ENCODE measurements at places on chromosomes 16 and 17.
A peak's percentile ranks its signal among the peaks of the same experiment; 100 is the strongest.

DNA sequence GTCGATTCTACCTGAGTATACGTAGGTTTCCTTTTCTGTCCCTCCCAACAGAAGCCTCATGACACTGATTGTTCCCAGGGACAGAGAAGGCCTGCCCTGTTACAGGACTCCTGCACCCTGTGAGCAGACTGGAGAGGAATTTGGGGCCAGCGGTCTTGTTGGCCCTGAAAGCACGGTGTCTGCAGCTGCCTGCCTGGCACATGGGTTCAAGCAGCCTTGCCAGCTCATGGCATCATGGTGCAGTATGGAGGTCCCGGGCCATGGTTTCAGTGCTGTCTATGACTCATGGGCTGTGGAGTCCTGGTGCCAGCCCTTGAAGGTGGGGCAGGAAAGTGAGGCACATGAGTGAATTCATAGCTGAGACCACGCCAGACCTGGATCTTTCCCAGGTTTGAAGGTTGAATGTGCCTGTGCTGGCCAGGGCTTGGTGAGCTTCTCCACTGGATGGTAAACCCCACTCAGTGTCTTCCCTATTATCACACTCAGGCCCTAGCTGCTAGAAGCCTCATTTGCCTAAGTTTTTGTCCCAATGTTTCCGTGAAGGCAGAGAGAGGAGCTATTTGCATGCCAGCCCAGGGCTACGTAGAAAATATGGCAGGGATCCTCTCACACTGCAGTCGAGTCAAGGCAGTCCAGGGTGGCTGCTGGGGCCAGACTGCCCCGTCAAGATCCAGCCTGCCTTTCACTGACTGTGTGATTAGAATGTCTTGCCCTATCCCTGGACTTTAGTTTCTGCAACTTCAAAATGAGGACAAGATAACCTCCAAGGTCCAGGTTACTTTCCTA, 277.2 kb upstream of the CCL2 start:
- no peak for DNase-seq

- no peak for DNase-seq
These were observed 4.0 kb downstream of the SDF2 start for GRCh38 chr17:28657756-28658155.

GRCh38 chr17:59366773-59367656, 35.6 kb downstream of the YPEL2 start:
- DNase-seq = peak; percentile 83

GRCh38 chr17:794876-795275, 12.7 kb downstream of the MRM3 start:
- peak; percentile 90 for DNase-seq

DNA sequence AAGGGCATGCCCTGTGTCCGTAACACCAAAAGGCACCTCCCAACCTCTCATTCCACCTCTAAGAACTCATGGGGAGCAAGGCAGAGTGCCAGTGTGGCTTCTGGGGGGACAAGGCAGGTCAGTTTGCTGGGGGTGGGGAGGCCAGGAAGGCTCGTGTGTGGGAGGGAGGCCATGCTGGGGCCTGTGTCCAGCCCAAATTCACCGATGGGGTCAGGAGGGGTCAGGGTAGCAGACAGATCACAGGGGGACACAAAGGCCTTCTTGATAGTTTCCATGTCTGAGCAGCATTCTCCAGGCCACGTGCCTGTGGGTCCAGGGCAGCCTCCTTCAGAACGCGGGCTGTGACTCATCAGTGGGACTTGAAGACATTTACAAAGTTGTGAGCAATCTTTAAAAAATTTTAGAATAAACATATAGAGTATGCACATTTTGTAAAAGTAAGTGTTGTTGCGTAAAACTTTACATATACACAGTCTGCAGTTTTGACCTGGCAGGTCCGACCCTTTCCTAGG, 20.9 kb downstream of the SPACA3 start:
- DNase-seq = peak; percentile 92

DNA sequence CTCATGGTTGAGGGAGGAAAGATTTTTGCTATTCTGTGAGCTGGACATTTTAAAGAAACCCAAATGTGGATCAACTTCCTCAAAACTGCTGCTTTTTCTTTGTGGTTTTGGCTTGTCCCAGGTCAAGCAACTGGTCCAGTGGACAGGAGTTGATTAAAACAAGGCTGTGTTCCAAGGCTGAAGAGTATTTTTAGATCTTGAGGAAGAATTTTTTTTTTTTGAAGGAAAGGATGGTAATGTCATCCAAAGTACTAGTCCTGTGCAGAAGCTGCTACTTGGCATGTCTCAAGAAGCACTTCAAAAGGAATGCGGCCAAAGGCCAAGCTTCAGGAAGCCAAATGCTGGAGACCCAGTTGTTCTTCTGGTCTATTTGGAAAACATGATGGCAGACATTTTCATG, 8.0 kb upstream of the MYH2 start:
- no peak for DNase-seq

DNA sequence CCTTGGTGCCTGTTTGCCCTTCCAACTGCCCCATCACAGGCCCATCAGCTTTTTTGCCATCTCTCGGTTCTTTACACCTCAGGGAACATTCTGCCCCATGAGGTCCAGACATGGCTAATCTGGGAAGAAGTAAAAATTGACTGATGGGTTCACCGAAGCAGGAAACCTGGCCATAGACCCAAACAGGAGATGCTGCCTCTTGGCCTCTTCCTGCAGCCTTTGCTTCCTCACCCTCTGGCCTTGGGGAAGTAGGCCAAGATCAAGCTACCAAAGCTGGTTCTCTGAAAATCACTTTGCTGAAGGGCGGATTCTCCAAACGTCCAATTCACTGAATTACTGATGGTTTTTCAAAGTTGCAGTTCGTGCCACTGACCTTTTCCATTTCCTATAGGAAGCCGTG, 56.1 kb downstream of the ARSG start:
- DNase-seq = no peak

DNA sequence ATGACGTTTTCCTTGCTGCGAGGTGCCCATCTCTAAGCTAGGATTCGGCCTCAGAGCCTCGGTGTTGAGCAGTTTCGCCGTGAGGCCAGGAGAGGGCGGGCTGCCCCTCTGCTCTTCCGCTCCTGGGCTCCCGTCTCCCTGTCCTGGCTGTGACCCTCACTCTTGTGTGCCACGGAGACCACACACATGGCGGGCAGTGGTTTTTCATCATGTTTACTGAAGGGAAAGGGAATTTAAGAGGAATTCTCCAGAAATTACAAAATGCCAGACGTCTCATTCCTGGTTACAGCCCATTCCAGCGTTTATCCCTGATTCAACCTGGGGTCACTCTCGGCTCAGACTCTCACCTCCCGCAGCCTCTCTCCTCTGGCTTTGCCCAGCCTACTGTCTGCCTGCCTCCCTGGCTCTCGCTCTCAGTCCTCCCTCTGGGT, 96.8 kb upstream of the ELAC2 start:
- peak; percentile 42 for DNase-seq

GRCh38 chr17:7548585-7549400, at the start of gene TNFSF12:
Gene TNFSF12, plus strand, starts transcription at chr17:7549058. Its CDS starts 96 bp downstream, at chr17:7549154.
- DNase-seq = peak; percentile 67

GRCh38 chr17:16905593-16906191, 66.2 kb downstream of the TNFRSF13B start:
- DNase-seq = no peak

DNA sequence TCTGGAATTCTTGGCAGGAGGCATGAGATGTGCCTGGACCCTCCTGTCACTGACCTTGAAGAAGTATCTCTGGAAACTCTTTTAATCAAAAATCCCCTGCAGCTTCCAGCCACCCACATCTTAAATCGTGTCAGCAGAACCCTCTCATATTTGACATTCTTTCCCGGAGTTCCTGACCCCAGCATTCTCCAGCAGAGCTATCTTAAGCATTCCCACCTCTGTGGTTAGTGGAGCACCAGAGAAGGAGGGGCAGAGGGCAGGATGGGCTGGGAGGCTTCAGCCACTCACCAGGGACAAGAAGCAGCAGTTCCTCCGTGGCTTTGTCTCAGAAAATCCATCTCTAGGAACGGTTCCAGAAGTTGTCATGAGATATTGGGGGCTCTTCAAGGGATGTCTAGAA, 149.9 kb downstream of the RGS9 start:
- peak; percentile 85 for DNase-seq

DNA sequence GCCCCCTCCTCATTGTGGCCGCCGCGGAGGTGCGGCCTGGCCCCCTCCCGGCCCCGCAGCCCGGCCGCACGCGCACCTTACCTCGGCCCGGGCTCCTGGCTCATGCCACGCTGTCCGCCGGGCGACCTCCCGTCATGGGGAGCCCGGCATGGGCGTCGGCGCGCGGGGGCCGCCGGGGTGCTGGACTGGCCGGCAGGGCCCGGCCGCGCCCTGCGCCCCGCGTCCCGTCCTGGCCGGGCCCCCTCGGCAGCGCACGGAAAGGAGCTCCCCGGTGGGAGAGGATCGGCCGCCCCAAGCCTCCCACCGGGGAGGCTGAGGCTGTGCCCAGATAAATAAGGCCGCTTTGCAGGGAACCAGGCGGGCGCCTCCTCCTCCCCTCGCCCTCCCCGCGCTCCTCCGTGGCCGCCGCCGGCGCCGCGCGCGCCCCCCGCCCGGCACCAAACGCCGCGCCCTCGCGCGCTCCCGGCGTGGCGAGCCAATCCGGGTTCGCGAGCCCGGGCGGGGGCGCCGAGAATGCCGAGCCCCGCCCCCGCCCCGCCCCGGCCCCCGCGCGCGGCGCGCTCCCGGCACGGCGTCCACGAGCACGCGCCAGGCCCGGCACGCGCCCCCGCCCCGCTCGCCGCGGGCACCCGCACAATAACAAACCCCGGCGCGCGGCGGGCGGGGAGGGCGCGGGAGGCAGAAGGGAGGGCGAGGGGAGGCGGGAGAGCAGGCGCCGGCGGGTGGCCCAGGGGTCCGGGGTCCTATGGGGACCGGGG, at the start of gene FBXL16:
TSS of gene FBXL16 (minus strand) at position 371 of the 758 bp plus-strand sequence. CDS start 8,396 bp downstream, outside the sequence.
- DNase-seq = no peak

DNA sequence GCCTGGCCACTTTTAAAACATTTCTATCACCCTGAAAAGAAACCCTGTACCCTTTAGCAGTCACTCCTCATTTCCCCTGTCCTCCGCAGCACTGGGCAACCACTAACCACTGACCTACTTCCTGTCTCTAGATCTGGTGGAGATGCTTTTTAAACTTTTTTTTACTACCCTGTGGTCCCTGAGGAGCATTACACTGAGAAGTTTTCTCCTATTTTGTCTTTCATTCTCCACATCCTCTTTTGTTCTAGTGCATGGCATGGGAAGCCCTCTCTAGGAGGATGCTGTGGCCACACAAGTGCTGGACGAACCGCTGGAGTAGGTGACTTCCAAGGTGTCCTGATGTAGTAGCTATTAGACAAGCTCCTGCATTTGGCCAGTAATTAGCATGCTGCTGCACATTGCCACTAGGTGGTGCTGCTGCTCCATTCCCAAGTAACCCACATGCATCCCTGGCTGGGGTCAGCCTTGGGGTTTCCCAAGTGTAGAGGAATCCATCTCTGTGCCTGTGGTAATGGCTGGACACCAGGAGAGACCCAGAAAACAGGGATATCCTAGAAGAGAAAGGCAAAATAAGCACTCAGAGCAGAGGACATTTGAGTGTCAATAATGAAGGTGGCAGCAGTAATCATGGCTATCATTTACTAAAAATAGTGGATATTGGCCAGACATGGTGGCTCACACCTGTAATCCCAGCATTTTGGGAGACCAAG, 143.8 kb upstream of the CRHR1 start:
- peak; percentile 65 for DNase-seq

GRCh38 chr16:46911038-46911437, 26.9 kb downstream of the GPT2 start:
- no peak for DNase-seq

- DNase-seq = no peak
These were observed 9.6 kb downstream of the STX8 start for GRCh38 chr17:9566067-9566466.

GRCh38 chr17:3037259-3037658, 26.1 kb downstream of the OR1D5 start:
- no peak for DNase-seq

GRCh38 chr16:29820271-29820701, at the start of gene MVP:
Gene MVP, plus strand, starts transcription at chr16:29820462. Its CDS starts 10,088 bp downstream, at chr16:29830550.
- DNase-seq = peak; percentile 82

DNA sequence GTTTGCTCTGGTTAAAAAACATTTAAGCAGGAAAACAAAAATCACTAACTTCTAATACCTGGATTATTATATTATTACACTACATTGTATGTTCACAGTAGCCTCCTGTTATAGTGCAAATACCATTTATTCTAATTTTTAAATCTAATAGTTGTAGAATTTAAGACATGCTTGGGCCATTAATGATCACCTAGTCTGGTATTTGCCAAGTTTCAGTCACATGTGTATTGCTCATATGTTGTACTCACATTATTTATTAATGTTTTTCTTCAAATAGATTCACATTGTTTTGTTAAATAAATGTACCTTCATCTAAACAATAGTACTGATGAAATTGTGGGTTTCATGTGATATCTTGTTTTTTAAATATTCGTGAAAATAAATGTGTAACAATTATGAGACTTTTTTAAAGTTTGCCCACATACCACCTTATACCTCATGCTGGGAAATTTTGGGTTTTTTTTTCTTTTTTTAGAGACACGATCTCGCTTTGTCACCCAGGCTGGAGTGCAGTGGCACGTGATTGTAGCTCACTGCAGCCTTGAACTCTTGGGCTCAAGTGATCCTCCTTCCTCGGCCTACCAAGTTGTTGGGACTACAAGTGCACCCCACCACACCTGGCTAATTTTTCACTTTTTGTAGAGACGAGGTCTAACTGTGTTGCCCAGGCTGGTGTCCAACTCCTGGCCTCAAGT, 5.9 kb downstream of the ZNF771 start:
- no peak for DNase-seq

DNA sequence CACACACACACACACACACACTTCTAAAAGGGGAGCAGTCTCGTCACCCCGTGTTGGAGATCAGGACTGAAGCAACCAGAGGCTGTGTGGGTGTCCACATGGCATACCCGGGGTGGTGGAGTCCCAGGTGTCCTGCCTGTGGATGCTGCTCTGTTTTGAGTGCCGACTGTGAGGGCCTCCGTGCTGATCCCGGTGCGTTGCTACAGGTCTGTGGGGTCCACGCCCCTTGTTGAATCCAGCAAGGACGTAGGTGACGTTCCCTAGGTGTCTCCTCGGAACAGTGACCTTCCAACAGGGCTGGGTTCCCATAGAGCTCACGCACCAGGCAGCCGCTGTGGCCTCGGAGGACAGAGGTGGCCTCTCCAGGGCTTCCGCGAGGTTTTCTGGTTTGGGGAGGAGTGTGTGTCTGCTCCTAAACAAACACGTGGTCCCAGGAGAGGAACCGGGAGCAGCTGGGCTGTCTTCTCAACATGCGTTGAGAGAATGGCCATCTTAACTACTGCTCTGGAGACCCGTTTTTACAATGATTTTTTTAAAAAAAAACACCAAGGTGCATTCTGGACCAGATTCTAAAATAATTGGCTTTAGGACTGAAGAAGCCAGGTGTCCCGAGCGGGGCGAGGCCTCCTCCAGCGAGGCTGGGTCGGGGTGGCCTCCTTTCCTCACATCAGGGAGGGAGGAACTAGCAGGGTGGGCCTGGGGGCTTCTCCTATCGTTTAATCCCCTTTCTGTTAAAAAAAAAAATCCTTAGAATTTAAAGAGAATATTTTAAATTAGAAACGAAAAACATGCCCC, 100.6 kb upstream of the ZNF750 start:
- no peak for DNase-seq

DNA sequence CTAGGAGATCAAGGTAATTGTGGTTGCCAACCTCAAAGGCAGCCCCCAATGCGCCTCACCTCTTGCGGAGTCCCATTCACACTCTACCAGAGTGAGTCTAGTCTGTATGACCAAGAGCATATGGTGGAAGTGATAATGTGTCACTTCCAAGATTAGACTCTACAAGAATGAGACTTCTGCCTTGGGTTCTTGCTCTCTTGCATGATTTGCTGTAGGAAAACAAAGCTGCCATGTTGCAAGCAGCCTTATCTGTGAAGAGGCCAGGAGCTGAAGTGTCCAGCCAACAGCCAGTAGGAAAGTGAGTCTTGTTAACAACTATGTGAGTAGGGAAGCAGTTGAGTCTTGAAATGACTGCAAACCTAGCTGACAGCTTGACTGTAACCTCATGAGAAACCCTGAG, 3.4 kb downstream of the TERF2 start:
- no peak for DNase-seq

- DNase-seq = no peak
These were observed 35.2 kb upstream of the HS3ST3A1 start for GRCh38 chr17:13636951-13637350.
